H9 (cell line): ENCODE measurements at places on chromosomes 5 and 9. TPM values are rescaled to one million over a fixed set of nuclear protein-coding genes. Genes with fewer than 3 reads are reported as not detected.

- no peak for DNase-seq
Measured at GRCh38 chr5:57072218-57072892, 101.5 kb upstream of the GPBP1 start.

DNA sequence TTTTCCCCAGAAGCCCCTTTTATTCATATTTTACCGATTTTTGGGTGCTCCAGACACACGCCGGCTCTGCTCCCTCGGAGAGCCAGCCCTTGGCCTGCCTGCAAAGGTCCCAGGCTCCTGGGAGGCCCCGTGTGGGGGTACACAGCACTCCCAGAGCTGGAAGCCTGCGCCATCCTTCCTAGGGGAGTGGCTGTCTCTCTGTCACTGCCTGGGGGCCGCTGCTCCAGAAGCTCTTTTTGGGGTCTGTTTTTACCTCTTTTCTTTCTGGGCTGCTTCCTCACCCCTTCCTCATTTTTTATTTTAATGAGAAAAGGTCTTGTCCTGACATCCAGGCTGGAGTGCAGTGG, 119.1 kb upstream of the COL5A1 start:
- DNase-seq: no peak

GRCh38 chr5:166672431-166672830, 1619.0 kb upstream of the WWC1 start:
- DNase-seq: no peak

DNA sequence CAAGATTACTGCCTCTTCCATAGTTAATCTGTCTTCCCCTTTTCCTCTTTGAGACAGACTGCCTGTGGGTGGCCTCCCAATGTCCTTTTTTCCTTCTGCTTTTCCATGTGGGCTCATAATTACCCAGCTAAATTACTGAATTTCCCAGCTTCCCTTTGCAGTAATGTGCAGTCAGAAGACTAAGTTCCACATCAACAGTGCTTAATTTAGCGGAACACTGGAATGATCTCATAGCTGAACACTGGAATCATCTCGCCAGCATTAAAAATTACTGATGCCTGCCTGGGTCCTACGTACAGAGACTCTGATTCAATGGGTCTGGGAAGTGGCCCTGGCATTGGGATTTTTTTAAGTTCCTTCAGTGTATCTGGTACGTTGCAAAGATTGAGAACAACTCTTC, 84.3 kb downstream of the DNAH5 start:
- no peak for DNase-seq

Gene SLC31A2
- 1.0 and 1.3 TPM in 2 replicates for total RNA-seq
